Stimulated activated CD4-positive, alpha-beta T cell treated with anti-CD3 and anti-CD28 coated beads, Interleukin-12 subunit alpha, Interleukin-12 subunit beta, amount 100 ng/mL, for 48 hours (primary cell): ENCODE measurements at places on chromosomes 7 and 10.

GRCh38 chr10:855671-856070 lies 75.8 kb downstream of the LARP4B start:
- no peak for DNase-seq

- no peak for DNase-seq
Measured at GRCh38 chr10:97050205-97050745, 135.5 kb downstream of the SLIT1 start.

- DNase-seq = no peak
Measured at GRCh38 chr7:44218418-44219201, 17.8 kb downstream of the YKT6 start.

DNA sequence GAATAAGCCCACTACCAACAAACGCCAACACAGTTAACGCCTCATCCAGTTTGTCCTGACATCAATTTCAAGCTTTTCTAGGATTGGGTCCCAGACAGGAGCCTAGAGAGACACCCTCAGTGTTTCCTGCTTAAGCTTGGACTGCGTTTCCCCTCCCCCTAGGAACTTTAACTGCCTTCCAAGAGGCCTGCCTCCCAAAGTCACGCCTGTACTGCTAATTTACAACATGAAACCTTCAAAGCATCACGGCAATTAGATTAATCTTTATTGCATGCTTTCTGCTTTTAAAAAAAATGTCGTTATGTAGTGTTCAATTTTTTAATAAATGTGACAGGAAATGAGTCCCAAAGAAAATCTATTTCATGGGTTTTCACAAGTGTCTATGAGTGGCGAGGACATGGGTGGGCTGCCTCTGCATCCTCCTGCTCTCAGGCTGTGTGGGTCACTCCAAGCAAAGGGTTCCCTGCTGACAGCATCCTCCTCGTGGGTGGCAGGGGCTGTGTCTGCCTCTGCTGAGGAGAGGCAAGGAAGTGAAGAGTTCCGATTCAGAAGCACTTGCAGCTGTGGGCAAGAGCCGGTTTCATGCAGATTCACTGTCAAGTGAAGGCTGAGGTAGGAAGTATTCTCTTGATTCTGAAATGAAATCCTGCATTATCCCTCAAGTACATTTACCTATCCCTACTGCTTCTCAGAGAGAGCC lies 193.0 kb upstream of the KMT2E start:
- no peak for DNase-seq

DNA sequence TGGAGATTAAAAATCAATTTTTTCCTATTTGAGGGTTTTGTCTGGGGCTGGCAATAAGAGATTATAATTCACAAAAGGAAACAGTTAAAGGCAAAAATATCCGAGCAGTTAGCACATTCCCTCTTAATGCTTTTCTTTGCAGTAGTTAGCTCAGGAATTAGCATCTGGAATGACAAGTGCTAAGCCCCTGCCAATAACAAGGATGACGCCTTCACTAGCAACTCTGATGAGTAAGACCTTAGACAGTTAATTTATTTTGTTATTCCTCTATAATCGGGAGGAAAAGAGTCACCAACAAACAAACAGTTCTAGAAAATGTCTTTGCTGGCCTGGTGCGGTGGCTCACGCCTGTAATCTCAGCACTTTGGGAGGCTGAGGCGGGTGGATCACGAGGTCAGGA lies 151.3 kb downstream of the TRIL start:
- no peak for DNase-seq

DNA sequence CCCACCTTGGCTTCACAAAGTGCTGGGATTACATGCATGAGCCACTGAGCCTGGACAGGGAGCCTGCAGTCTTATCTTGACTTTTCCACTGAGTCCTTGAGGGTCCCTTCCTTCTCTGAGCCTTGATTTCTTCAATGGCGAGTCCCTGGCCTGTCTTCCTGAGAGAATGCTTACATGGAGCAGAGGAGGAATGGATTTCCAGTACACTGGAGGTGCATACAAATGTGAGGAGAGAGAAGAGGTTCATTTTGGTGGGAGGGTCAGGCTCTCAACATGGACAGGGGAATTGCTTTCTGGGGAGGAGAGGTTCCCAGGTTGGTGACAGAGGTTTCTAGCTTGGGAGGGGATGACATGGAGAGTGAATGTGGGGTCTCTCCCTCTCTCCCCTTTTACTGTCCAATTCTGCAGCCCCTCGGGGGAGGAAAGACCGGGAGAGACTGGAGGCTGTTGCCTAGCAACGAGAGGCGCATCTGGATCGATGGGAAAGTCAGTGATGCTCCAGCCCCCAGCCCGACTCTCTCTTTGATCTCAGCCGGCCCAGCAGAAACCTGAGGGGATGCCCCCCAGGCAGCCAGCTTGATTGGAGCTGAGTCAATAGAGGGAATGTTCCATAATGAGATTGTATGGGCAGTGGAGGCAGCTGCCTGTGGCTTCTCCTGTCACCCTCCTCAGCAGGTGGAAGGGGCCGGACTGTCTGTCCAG lies 14.8 kb downstream of the SRRM3 start:
- DNase-seq = no peak

- no peak for DNase-seq
Measured at GRCh38 chr7:158125091-158125490, 462.5 kb downstream of the PTPRN2 start.

DNA sequence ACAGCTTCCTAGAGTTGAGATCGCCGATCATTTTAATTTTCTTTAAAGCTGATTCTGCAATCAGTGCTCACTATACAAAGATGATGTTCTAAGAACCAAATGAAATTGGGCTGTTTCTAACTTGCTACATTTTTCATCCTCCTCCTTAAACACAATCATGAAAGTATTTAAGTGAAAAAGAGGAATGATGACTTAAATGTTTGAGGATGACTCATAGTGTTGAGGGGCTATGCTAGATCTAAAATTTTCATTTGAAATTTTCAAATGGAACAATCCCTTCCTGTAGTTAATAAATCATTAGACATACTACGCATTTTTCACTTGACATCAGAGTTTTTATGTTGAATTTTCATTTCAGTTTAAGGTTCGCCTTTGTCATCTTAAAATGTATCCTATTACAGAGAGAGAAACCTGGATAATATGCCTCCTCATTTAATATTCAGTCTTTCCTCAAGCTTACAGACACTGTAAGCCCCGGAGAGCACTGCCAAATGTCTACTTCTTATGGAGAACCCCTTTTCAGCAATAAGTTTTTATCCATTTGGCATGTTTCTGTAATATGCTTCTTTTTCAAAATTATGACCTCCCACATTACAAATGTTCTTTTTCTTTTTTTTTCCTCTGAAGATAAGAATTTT lies 499.6 kb downstream of the MAGI2 start:
- DNase-seq = no peak

- DNase-seq = no peak
Measured at GRCh38 chr10:80156216-80156615, 23.7 kb downstream of the PLAC9 start.
